B cell (primary cell): ENCODE measurements at places on chromosomes 1 and 21. TPM values are rescaled to one million over a fixed set of nuclear protein-coding genes. Genes with fewer than 3 reads are reported as not detected.

Gene SARS1
- total RNA-seq = 115 and 119 TPM in 2 replicates

Gene PRR9
- not detected in 2 replicates for total RNA-seq

Gene DPT
- not detected in 2 replicates for total RNA-seq

Gene PRKAA2
- total RNA-seq = not detected in 2 replicates

Gene KRTAP21-2
- not detected in 2 replicates for total RNA-seq

Gene ITGB2
- total RNA-seq = 86.7 and 102 TPM in 2 replicates

Gene SERINC2
- 0.32 and 1.4 TPM in 2 replicates for total RNA-seq

Gene TSSK3
- 10.4 and 11.6 TPM in 2 replicates for total RNA-seq

Gene HES3
- not detected in 2 replicates for total RNA-seq

Gene OR2L8
- total RNA-seq = 0.44 and 0.94 TPM in 2 replicates

Gene CLCNKA
- 0.19 TPM in 1 of 2 replicates, not detected in the other for total RNA-seq

Gene MYOM3
- not detected in 2 replicates for total RNA-seq

Gene LCK
- 20.1 and 22.3 TPM in 2 replicates for total RNA-seq

Gene GJA4
- total RNA-seq = not detected in 2 replicates

Gene LRRC71
- total RNA-seq = not detected in 2 replicates

Gene PROK1
- not detected in 2 replicates for total RNA-seq

Gene IBA57
- total RNA-seq = 12.8 and 15.3 TPM in 2 replicates

Gene HES5
- total RNA-seq = not detected in 2 replicates

Gene ADAMTSL4
- total RNA-seq = 0.34 TPM in 1 of 2 replicates, not detected in the other

Gene RAVER2
- total RNA-seq = 1.4 and 1.5 TPM in 2 replicates

Gene ZC3H12A
- 67.9 and 73.0 TPM in 2 replicates for total RNA-seq

Gene CR1L
- 0.59 TPM in 1 of 2 replicates, not detected in the other for total RNA-seq

Gene CELSR2
- 2.7 and 2.9 TPM in 2 replicates for total RNA-seq

Gene MIXL1
- 0.68 and 1.7 TPM in 2 replicates for total RNA-seq

Gene ZMPSTE24
- 14.0 and 18.5 TPM in 2 replicates for total RNA-seq

Gene TRIM58
- 0.68 and 0.84 TPM in 2 replicates for total RNA-seq

Gene PLA2G2F
- total RNA-seq = not detected in 2 replicates

Gene SLC44A3
- not detected in 2 replicates for total RNA-seq

Gene ITPKB
- total RNA-seq = 93.5 and 99.9 TPM in 2 replicates

Gene CHIA
- not detected in 2 replicates for total RNA-seq

Gene LPAR3
- 0.36 TPM in 1 of 2 replicates, not detected in the other for total RNA-seq

Gene EBNA1BP2
- 25.9 and 27.4 TPM in 2 replicates for total RNA-seq

Gene MFSD2A
- 3.9 TPM in 2 replicates for total RNA-seq

Gene PPIH
- total RNA-seq = 48.8 and 50.3 TPM in 2 replicates

Gene ELF3
- total RNA-seq = 1.5 and 1.6 TPM in 2 replicates

Gene PKN2
- 51.6 and 57.9 TPM in 2 replicates for total RNA-seq

Gene TNFRSF14
- total RNA-seq = 239 and 243 TPM in 2 replicates

Gene NES
- total RNA-seq = 0.05 TPM in 1 of 2 replicates, not detected in the other

Gene TAS1R1
- total RNA-seq = not detected in 2 replicates

Gene ST6GALNAC5
- total RNA-seq = not detected in 2 replicates

Gene ZSWIM5
- 0.85 and 1.7 TPM in 2 replicates for total RNA-seq

Gene POU3F1
- 3.4 and 3.8 TPM in 2 replicates for total RNA-seq

Gene TFAP2E
- total RNA-seq = 3.2 and 4.5 TPM in 2 replicates

Gene KISS1
- total RNA-seq = not detected in 2 replicates

Gene KCNA2
- 0.29 and 0.59 TPM in 2 replicates for total RNA-seq

Gene NASP
- 151 and 164 TPM in 2 replicates for total RNA-seq

Gene GBP6
- 0.12 TPM in 1 of 2 replicates, not detected in the other for total RNA-seq

Gene AADACL3
- not detected in 2 replicates for total RNA-seq

Gene TGFB2
- total RNA-seq = 0.32 and 0.76 TPM in 2 replicates
